ENCODE measurements at places on chromosomes 16 and 17.
A peak's percentile ranks its signal among the peaks of the same experiment; 100 is the strongest.

- DNase-seq, result peak; percentile 56
Measured at GRCh38 chr17:40363111-40363827, 1.3 kb downstream of the GJD3 start.

DNA sequence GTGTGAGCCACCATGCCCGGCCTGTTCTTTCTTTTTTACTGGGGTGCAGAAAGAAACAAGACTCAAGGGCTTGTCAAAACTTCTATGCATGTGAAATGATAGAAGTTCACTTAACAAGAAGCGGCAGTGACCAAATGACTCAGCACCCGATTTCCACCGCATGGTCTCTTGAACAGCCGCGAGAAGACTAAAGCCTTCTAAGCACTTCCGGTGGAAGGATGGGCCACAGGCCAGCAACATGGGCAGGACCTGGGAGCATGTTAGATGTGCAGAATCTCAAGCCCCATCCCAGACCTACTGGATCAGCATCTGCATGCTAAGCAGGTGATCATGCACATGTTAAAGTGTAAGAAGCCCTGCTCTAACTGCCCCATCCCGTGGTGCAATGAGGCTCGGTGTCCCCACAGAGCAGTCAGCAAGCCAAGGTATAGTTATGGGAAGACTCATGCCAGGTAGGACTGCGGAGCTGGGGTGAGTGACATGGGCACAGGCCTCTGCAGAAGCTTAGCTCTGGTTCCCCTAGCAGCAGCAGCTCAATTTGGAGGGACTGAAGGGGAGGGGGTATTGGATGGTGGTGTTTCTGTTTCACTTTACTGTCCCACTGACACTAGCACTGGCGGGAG lies 88.5 kb upstream of the HNF1B start:
- no peak for DNase-seq

- peak; percentile 76 for DNase-seq
Measured at GRCh38 chr17:57577751-57578607, 167.1 kb downstream of the CCDC182 start.

- DNase-seq, result no peak
Measured at GRCh38 chr16:779561-779960, 8.6 kb downstream of the RPUSD1 start.

- DNase-seq, result no peak
Measured at GRCh38 chr16:84692451-84693214, 7.2 kb upstream of the USP10 start.

DNA sequence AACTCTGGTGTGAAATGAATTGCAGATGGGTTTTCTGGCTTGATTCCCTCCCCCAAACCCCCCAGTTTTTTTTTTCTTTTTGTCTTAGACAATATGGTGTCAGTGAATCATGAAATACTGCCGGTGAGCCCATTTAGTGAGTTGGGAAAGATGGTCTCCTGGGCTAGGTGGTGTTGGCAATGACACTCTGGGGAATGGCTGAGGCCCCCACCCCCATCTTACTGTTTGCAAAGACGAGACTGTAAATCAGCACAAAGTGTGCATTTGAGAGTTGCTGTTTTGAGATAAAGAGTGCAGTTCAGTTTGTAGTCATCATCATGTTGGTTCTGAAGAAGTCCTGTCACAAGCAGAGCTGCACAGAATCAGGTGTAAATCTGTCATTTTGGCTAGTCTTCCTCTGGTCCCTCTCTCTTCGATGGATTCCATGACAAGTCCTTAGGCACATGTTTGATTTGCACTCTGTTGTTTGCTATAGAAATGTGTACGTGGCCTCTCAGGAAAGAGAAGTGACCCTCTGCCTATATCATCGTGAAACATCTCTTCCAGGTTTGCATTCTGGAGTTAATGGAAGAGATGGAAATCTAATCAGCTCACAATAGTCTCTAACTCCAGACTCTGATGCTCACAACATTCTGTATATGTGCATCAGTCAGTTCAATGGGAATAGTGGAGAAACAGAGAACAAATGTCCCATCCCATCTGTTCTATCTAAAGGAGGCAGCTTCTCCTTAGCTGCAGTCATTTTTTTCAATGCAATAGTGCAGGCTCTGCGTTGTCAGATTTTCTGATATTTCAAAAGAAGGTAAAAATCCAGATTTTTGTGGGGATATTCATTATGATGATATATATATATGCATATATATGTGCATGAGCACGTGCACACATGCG lies 34.6 kb downstream of the RBFOX1 start:
- no peak for DNase-seq

- peak; percentile 65 for DNase-seq
Measured at GRCh38 chr17:27430882-27431491, 25.3 kb upstream of the KSR1 start.

GRCh38 chr16:77331802-77332586 lies 102.8 kb downstream of the ADAMTS18 start:
- DNase-seq, result no peak
